ENCODE measurements at places on chromosomes 11 and 22. TPM values are rescaled to one million over a fixed set of nuclear protein-coding genes. Genes with fewer than 3 reads are reported as not detected.

DNA sequence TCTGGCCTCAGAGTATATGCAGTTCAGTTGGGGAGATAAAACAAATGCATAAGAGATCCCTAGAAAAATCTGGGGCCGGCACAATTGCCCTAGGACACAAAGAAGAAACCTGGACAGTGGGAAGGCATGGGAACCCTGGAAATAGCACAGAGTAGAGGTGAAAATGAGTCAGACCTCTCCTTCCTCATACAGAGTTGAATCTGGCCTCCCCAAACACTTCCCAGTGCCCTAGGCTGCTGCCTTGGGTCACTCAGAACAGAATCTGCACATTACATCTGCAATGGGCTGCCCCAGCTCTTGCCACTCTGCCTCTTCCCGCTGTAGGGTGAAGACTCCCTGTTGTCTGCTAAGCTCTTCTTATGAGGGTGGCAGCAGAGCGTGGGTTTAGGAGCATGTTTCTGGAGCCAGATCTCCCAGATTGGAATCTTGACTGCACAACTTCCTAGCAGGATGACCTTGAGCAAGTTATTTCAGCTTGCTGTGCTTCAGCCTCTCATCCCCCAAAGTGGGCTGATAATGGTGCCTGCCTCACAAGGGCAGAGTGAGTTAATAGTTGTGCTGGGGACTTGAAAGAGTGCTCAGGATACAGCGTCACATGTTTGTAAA, 47.1 kb upstream of the NECTIN1 start:
- H3K27me3 ChIP-seq, result peaks cover 19% of the 10 kb centered on the region
- H3K4me1 ChIP-seq, result no peaks in the 10 kb centered on the region
- DNase-seq, result no peak
- H3K36me3 ChIP-seq, result no peaks in the 10 kb centered on the region
- H3K27ac ChIP-seq, result no peak overlapping the region
- no peak overlapping the region for H3K4me3 ChIP-seq

DNA sequence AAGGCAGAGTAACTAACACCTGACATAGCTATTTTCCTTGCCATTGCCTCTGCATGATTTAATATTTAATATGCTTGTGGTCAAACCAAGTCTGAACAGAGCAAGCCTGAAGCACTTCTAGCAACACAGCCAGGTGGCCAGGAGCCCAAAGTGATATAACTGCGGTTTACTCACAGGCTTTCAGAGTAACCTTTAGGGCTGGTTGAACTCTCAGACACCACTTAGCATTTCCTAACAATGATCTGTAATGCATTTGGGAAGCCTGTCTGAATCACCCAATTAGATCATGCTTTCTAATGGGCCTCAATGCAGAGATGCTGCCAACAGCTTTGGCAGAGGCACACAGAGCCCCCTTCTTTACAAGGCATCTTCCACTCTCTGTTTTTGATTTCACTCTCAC, 96.1 kb downstream of the FDX1 start:
- H3K36me3 ChIP-seq, result no peaks in the 10 kb centered on the region
- H3K27me3 ChIP-seq, result no peaks in the 10 kb centered on the region
- H3K4me3 ChIP-seq, result no peak overlapping the region
- H3K4me1 ChIP-seq, result peaks cover 14% of the 10 kb centered on the region

DNA sequence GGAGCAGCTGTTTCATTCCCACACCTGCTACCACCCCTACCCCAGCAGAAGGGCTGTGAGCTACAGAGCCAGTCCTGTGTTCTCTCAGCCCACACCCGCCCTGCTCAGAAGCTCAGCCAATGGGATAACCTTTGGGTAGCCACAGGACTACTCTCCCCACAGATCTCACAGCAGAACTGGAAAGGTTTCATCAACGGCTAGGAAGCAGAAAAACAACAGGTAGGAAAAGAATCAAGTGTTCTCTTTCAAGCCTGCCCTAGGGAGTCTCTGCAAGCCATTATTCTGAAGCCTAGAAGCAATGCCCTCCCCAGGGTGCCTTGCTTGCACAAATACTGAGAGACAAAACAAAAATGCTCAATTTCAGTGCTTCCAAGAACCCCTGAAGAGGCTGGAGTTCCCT, 77.2 kb downstream of the TMPRSS5 start:
- no peaks in the 10 kb centered on the region for H3K36me3 ChIP-seq
- H3K27me3 ChIP-seq, result peaks cover 10% of the 10 kb centered on the region
- H3K27ac ChIP-seq, result no peak overlapping the region
- no peak overlapping the region for H3K4me3 ChIP-seq
- no peak for DNase-seq

GRCh38 chr11:9905960-9906791, 242.3 kb downstream of the SWAP70 start:
- peaks cover 11% of the 10 kb centered on the region for H3K4me1 ChIP-seq
- H3K36me3 ChIP-seq, result no peaks in the 10 kb centered on the region
- peak overlapping the region; percentile 99 for H3K27ac ChIP-seq
- peak; percentile 94 for DNase-seq

Gene C11orf86
- not detected for total RNA-seq
